Iris pigment epithelial cell (primary cell): ENCODE measurements at places on chromosomes 6 and 20.

GRCh38 chr20:17471606-17472187 lies 59.5 kb downstream of the BFSP1 start:
- DNase-seq = no peak

DNA sequence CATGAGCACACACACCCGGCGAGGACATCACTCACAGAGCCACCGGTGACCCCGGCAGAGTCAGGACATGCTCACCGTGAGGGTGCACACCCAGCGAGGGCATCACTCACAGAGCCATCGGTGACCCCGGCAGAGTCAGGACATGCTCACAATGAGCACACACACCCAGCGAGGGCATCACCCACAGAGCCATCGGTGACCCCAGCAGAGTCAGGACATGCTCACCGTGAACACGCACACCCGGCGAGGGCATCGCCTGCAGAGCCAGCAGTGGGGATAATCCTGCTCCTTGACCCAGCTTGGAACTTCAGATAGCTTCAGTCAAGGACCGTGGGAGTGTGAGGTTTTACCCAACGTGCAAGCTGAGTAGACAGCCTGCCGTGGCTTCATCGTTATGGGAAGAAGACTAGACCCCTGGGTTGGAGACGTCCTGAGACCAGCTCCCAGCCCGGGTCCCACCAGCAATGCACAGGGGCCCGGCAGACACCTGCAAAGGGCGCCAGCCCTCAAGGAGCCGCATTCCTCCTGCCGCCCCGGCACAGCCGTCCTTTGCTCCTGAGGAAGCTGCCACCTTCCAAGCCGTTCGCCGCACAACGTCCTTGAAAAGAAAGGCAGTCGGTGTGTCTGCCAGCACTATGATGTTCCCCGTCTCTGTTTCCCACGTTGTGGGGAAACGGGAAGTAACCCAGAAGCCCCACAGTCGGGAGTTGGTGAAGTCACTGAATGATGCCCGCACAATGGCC lies 192.3 kb downstream of the DLL1 start:
- DNase-seq = no peak

- DNase-seq = no peak
Observed at GRCh38 chr6:156396791-156397418, 380.3 kb upstream of the ARID1B start.

- peak; percentile 40 for DNase-seq
Observed at GRCh38 chr20:60254901-60255411, 296.7 kb downstream of the CDH26 start.

GRCh38 chr6:161561908-161562307 lies 288.0 kb upstream of the AGPAT4 start:
- no peak for DNase-seq

DNA sequence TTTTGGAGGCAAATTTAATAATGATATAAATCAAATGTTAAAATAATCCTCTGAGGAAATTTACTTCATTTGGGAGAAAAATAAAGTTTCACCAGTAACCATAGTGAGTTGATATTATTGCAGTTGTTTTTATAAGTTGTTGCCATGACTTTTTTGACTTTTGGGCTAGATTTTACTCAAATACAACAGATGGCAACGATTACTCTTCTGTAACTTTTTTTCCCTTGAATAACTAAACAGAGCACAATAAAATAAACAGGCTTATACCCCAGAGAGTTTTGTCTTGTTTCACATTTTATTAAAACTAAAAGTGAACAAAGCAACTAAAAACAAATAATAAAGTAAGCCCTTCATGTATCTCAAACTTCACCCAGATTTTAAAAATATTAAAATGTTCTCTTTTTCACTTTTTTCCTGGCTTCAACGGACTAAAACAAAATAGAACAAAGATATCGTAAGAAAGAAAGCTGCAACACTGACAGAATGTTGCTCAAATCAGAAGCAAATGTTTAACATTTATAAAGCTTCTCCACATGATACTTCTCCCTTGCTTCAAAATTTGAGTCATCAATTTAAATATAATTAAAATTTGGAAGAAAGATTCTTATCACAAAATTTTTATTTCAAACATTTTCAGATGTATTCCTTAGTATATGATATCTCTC lies 42.5 kb upstream of the BMP5 start:
- DNase-seq = no peak

GRCh38 chr6:114581293-114581692 lies 238.5 kb upstream of the HS3ST5 start:
- DNase-seq = no peak

GRCh38 chr6:119584088-119584487 lies 234.5 kb upstream of the MAN1A1 start:
- no peak for DNase-seq

- DNase-seq = peak; percentile 84
Observed at GRCh38 chr6:134123666-134124208, 71.3 kb upstream of the SLC2A12 start.

GRCh38 chr20:24782801-24783630 lies 166.1 kb upstream of the CST7 start:
- no peak for DNase-seq

DNA sequence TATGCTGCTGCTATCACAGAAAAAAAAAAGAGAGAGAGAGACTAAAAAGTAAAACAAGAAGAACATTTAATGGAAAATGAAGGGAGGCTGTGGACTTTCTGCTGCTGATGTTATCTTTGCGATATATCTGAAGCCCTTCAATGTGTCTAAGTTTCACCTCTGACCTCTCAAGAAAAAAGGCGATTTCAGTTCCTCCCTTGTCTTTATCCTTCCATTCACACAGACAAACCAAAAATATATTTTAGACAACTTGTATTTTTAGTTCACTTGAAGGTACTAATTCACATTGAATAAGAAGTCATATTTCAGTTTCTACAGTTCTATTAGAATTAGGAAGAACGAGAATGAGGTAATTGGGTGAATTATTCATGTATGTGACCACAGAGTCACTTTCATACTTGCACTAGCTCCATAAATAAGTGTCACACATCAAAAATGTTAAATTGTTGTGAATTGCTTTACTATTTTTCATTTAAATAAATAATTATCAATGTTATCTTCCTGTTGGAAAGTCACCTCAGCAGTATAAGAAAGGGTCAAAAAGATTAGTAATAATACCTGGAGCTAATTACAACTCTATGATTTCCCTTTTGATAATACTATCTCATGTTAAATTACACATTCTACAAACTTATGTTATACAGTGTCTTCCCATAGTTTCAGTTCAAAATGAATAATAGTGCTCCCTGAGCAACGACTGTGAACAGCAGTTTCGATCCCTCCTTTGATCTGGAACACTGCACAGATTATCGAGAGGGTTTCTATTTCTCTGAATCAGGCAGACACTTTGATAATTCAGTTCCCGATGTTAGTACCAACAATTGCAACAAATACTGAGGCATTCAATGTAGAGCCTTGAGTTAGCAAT lies 85.2 kb upstream of the PLCB4 start:
- no peak for DNase-seq

GRCh38 chr6:104540743-104541142 lies 319.0 kb downstream of the HACE1 start:
- peak; percentile 96 for DNase-seq

DNA sequence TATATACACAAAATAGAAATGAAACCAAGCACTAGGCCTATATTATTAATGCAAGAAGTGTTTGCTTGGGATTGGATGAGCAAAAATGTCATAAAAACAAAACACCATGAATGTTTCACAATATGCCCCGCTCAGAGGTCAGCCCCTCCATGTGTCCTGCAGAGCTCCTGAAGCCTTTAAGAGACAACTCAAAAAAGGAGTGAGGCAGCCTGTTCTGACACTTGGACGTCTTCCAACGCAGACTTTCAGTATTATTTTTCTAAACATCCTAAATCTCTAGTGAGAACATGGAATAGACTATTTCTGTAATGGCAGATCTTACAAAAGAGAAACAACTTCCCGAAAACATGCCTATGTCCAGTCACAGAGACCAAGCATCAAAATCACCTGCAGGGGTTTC lies 322.6 kb downstream of the PRKN start:
- DNase-seq = no peak
